ENCODE measurements at places on chromosomes 12 and 14. TPM values are rescaled to one million over a fixed set of nuclear protein-coding genes. Genes with fewer than 3 reads are reported as not detected.

DNA sequence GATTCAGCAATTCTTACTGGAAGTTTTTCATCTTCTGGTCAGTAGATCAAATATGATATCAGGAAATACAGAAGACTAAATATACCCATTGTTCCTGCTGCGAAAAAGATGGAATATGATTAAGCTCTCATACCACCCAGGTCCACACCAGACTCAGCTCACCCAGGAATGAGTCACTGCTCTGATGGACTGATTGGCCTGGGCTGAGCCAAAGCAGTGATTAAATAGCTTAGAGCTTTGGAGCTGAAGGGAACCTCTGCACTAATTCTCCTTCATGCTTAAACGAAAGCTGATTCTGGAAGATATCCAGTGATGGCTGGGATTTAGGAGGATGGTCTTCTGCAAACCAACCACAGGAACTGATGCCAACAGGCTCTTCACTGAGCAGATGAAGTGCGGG, 62.0 kb upstream of the SYT1 start:
- peak; percentile 6 for DNase-seq

GRCh38 chr12:132395908-132396305, 66.5 kb upstream of the GALNT9 start:
- no peak for DNase-seq

The TEAD4 gene
- 24.7 TPM for total RNA-seq

The CCDC177 gene
- not detected for total RNA-seq

The DAO gene
- total RNA-seq = not detected

The PSMB5 gene
- total RNA-seq = 271 TPM
